IPS-NIHi11 (cell line): ENCODE measurements at places on chromosomes 16 and 17.

- no peak for DNase-seq
Observed at GRCh38 chr16:17301593-17302135, 169.1 kb downstream of the XYLT1 start.

- DNase-seq = no peak
Observed at GRCh38 chr17:38897176-38897575, 27.3 kb downstream of the LASP1 start.

DNA sequence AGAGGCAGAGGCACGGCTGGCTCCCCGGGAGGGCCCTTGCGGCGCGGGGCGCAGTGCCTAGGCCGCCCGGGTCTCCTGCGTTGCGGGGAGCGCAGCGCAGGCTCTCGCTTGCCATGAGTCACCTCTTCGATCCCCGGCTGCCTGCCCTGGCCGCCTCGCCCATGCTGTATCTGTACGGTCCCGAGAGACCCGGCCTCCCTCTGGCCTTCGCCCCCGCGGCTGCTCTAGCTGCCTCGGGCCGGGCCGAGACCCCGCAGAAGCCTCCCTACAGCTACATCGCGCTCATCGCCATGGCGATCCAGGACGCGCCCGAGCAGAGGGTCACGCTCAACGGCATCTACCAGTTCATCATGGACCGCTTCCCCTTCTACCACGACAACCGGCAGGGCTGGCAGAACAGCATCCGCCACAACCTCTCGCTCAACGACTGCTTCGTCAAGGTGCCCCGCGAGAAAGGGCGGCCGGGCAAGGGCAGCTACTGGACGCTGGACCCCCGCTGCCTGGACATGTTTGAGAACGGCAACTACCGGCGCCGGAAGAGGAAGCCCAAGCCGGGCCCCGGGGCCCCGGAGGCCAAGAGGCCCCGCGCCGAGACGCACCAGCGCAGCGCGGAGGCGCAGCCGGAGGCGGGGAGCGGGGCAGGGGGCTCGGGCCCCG is 390 bp downstream of the FOXL1 start:
- peak; percentile 49 for DNase-seq

DNA sequence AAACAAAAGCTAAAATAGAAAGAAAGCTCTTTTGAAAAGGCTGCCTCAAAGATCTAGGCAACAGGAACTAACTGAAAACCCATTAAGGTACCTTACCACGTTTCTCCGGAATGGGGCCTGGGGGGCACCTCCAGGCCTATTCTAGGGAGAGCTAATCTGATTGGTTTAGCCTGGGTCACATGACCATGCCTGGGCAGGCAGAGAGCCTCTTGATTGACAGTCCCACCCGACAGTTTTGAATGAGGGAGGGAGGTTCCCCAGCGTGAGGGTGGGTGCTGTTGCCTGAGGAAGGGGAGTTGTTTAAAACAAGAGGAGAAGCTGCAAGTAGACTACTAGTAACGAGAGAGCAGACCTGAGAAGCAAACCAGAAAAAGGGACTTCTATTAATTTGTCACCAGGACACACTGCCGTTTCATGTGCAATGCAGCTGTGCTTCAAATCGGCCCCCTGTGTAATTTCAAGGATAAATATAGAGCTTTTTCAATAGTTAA is 143.4 kb upstream of the HS3ST2 start:
- peak; percentile 100 for DNase-seq

- no peak for DNase-seq
Observed at GRCh38 chr17:1511290-1511689, 5.1 kb downstream of the INPP5K start.

- DNase-seq = peak; percentile 29
Observed at GRCh38 chr17:751269-752001, 629 bp downstream of the GEMIN4 start.

DNA sequence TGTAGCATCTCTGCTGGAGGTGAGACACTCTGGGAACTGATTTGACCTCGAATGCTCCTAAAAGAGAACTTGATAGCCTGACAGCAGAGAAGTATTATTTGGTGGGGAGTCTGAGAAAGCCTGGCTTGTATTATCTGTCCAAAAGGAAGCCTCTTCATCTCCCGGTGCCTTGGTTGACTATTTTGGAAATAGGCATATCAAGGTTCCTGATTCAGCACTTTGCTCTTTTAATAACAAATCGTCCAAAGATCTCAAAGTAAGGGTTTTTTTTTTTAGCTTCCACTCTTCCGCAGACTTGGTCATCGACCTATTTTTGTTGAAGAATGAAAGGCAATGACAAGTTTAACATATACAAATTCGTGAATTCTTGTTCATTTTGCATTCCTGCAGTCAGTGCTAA is 14.8 kb downstream of the TMEM186 start:
- no peak for DNase-seq

GRCh38 chr16:2881783-2882649 is 999 bp upstream of the FLYWCH2 start:
- no peak for DNase-seq

DNA sequence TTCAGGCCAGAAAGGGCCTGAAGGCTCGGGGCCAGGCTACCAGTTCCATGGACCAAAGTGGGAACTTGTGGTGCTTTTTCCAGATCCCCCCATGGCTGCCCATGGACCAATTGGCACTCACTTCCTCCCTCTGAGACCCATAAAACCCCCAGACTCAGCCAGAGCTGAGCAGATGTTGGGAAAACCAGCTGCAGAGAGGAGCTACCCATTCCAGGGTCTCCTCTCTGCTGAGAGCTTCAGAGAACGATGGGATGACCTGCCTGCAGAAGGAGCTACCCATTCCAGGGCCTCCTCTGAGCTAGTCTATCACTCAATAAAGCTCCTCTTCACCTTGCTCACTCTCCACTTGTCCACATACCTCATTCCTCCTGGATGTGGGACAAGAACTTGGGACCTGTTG is 52.2 kb upstream of the MED9 start:
- DNase-seq = no peak

DNA sequence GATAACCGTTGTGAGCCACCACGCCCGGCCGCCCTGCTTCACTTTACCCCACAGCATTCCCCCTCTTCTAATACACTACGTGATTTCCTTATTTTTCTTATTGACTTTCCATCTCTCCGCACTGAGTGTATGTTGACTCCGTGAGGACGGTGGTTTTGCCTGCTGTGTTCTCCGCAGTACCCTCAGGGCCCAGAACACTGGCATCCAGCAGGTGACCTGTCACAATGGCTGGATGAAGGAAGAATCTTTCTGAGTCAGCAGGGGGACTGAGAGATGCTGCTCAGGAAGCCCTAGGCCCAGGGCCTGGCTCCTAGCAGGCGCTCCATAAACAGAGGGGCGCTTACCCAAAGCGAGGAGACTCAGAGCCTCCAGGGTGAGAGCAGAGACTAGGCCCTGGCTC is 79.5 kb downstream of the RTN4RL1 start:
- DNase-seq = no peak

DNA sequence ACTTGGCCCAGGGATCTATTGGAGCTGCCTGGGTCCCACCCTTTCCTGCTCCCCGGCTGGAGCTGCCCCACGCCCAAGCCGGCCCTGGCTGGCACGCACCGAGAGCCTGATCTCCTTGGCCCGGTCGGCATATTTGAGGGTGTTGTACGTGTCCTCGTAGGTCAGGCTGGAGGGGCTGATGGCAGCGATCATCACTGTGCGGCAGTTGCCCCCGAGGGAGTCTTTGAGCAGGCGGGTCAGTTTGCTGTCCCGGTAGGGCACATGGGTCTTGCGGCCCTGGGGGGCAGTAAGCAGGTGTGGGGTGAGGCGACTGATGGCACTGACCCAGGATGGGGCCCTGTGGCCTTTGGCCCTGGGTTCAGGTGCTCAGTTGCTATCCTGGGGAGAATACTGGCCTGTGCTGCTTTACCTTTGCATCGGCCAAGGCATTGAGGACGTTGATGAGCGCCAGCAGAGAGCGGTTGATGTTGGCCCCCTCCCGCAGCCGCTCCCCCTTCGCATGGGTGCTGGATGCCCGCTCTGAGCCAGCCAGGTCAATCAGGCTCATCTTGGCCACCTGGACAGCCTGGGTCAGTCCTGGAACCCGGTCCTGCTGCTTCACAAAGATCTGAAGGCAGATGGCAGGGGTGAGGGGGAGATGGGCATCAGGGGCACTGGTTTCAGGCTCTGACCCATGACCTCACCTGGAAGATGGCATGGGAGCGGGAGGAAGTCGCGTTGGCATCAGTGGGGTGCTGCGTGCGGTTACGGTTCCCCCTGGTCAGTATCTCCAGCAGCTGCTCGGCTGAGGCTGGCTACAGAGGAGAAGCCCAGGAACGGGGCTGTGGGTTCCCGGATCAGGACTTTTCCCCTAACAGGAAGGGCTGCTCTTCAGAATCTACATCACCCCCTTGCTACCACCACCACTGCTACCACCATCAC is 13.5 kb downstream of the KIF18B start:
- DNase-seq = no peak

GRCh38 chr17:48961516-48962233 is 6.7 kb downstream of the GIP start:
- DNase-seq = peak; percentile 68

GRCh38 chr17:521183-521525 is 168.5 kb upstream of the RPH3AL start:
- no peak for DNase-seq

DNA sequence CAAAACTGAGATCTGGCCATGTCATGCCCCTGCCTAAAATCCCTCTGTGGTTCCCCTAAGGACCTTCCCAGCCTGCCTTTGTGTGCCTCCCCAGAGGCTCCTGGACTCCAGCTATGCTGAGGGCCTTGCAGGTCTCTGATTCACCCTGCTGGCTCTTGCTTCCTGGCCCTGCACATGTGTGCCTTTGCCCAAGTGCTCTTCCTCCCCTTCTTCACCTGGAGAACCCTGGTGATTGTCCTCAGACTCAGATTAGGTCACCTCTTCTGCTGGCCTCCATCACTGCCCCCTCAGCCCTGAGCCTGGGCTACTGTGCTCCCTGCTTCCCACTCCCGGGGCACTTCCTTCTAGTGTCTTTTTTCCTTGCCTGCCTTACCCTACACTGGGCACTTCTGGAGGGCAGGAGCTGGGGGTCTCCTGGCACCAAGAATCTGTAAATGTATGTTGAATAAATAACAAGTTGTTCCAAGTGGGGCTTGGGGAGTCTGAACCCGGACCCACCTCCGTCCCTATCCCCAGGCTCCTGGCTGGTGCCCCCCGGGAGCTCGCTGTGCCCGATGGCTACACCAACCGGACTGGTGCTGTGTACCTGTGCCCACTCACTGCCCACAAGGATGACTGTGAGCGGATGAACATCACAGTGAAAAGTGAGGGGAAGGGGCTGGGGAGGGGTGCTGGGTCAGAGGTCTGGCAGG is 7.8 kb downstream of the ITGA3 start:
- no peak for DNase-seq

DNA sequence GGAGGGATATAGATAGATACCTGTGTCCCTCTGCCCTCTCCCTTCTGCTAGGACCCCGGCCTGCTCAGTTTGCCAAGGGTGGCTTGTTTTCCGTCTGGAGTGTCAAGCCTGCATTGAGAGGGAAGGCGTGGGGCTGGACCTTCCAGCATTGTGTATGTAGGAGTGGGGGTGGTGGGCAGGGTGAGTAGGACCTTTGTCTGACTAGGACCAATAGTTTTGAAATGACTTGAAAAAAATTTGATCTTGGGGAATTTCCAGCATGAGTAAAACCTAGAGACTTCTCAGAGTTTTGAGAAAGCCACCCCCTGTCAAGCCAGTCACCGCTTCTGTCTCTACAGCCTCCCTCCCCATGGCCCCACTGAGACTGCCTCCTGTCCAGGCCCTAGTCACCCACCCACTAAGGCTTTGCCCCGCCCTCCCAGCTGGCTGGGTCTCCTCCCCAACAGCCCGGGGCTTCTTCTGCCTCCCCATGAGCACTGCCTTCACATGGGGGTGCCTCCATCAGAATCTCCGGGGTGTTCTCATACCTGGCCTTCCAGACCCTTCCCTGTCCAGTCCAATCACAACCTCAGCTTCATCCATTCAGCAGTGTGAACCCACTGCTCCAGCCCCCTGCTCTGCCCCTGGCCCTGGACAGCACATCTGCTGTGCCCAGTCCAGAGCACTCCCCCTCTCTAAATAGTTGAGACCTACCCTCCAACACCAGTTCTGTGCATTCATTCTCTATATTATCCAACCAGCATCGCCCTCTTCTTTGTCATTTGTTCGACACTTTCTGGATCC is 207.0 kb downstream of the MSI2 start:
- no peak for DNase-seq

GRCh38 chr16:23039118-23039517 is 110.1 kb downstream of the USP31 start:
- no peak for DNase-seq

DNA sequence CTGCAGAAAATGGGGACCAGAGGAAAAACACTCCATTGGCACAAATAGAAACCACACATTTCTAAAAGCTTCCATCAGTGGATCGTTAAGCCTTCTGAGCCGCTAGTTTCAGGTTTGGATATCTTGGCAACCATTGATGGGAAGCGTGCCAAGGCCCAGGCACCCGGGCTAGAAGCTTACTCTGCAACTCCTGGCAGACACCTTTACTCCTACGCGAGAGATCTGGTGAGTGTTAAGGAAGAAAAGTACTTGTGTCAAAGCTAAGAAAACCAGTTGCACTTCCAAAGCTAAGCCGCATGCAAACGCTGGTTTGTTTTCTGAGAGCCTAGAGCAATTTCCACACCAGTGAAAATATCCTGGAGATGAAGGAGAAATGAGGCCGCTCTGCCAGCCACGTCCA is 472.4 kb downstream of the PMP22 start:
- no peak for DNase-seq
